ENCODE measurements at places on chromosomes 1 and 21.

DNA sequence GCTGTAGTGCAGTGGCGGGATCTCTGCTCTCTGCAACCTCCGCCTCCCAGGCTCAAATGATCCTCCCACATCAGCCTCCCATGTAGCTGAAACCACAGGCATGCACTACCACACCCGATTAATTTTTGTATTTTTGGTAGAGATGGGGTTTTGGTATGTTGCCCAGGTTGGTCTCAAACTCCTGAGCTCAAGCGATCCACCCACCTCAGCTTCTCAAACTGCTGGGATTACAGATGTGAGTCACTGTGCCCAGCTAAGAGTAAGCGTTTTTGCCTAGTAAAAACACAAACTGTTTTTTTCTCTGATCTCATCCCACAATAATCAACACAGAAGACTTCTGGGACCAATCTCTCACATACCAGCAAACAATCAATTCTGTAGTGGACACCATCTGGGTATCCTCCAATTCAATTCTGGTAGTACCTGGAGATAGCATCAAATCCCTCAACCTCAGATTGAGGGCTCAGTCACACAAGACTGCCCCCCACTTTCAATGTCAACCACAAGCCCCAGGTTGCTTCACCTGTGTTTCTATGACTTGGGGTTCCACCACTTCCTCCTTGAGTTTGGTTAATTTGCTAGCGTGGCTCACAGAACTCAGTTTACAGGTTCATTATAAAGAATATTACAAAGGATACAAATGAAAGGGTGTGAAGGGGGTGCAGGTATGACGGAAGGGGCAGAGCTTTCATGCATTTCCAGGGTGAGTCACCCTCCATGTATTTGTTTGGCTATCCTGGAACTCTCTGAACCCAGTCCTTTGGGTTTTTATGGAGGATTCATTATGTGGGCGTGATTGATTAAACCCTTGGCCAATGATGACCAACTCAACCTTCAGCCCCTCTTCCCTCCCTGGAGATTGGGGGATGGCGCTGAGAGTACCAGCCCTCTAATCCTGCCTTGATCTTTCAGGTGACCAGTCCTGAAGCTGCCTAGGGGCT, 40.0 kb upstream of the RHOU start:
- no peak for DNase-seq

GRCh38 chr1:10710489-10710888, 86.0 kb downstream of the CASZ1 start:
- DNase-seq, result no peak

DNA sequence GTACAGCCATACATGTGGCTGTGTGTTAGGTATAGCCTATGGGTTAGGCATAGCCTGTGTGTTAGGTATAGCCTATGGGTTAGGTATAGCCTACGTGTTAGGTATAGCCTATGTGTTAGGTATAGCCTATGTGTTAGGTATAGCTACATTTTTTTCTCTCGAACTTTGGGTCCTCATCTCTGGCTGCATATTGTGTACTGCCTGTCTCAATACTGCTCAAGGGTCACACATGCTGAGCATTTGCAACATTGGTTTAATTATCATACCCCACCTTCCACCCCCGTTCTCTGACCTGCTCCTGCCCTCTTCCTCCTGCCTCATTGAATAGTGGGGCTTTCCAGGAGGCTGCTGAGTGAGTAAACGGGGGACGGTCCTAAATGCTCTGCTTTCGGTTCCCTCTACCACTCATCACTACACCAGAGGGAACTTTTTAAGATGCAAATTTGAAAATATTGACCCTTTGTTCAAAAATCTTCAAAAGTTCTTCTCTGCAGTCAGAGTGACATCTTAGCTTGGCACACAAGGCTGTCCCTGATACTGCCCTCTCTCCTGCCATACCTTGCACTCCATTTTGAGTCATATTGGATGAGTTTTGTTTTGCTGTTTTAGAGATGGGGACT, 17.8 kb downstream of the OR2B11 start:
- no peak for DNase-seq

DNA sequence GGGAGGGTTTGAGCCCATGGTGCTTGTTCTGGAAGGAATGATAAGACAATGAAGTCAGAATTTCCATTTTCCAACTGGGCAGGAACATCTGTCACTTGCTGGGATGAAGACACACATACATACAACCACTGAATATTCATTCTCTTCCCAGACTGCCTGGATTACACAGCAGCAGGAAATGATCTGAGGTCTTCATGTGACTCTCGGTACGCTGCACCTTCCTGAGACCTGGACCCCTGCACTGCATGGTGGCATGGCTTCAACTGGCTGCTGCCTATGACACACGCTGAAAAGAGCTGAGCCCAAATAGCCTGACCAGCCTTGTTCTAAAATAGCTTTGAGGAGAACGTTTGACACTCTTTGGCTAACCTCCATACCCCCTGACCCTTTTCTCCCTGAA, 150.6 kb downstream of the GABPA start:
- no peak for DNase-seq

DNA sequence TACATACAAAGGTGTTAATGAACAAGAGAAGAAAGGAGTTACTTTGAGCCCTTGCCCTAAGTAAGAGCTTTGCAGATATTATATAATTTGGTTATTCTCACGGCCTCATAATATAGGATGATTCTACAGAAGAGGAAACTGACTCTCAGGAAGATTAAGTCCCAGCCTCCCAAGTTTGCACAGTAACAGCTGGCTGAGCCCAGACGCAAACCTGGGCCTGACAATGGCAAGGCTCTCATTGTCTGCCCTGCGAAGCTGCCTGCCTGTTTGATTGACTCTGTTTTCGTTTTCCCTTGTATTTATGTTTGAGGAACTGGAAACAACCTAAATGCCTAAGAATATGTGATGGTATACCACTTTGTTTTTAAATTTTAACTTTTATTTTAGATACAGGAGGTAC, 76.2 kb upstream of the PGBD5 start:
- DNase-seq, result no peak

DNA sequence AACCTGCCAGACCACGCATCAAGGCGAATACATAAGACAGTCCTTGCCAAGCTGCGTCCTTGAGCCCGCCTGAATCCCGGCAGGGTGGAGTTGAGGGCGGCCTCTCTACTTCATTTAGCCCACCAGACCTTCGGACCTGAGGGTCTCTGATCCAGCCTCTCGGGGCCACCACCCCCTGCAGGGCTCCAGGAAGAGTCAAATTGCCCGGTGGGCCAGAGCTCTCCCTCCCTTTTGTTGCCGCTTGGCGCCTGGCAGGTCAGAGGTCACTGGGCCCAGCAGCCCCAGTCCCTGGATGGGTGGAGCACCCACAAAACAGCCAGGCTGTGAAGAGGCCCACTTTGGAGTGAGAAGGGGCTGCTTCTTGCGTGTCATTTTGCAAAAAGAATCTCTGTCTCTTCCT, 9.0 kb downstream of the GNG4 start:
- no peak for DNase-seq

DNA sequence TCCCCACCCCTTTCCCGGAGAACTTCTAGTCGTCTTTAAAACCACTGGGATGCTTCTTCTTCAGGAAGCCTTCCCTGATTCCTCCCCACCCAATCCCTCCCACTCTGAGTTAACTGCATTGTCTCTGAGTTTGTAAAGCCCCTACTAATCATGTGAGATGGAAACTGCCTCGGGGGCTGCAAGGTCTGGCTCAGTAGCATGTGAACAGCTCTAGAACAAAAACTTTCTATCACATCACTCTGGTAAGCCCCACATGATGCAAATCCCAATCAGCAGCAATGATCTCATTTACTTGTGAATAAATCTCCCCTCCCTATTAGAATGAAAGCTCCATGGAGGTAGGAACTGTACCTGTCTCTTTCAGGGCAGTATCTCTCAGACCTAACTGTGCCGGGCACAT, 141.0 kb upstream of the JUN start:
- DNase-seq, result no peak

GRCh38 chr1:966135-966703, at the start of gene PLEKHN1:
TSS of gene PLEKHN1 (plus strand) at chr1:966482. CDS start at chr1:966532, 50 bp downstream.
- no peak for DNase-seq

GRCh38 chr1:112651205-112651604, 23.3 kb upstream of the MOV10 start:
- no peak for DNase-seq

DNA sequence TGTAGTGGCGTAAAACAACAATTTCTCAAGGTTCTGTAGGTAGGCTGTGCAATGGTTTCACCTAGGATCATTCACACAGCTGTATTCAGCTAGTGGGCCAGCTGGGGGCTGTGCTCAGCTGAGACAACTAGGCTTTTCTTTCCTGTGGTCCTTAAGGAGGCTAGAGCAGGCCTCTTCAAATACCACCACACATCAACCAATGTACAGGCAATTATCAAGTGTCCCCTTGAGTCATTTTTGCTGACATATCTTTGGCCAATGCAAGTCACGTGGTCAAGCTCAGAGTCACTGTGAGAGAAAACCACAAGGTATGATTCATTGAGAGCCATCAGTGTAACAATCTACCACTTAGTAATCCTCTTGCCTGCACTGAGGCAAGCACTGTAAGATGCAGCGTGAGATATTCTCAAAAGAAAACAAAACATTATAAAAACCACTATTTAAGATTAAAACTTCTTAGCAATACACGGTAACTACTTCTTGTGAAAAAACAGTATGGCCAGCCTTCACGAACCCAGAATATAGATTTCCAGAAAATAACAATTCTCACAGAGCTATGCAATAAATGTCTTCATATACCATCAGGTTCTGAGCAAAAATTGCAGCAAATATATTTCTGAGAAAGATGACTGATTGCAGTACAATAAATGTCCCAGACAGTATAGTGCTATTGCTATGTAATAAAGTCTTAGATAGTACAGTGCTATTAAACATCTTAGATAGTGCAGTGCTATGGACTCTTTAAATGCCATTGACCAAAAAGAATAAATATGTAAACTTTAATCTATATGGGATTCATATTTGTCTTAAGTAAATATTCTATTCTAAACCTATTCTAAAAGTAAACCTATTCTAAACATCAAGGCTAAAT, 55.3 kb downstream of the NME7 start:
- DNase-seq, result peak; percentile 49

DNA sequence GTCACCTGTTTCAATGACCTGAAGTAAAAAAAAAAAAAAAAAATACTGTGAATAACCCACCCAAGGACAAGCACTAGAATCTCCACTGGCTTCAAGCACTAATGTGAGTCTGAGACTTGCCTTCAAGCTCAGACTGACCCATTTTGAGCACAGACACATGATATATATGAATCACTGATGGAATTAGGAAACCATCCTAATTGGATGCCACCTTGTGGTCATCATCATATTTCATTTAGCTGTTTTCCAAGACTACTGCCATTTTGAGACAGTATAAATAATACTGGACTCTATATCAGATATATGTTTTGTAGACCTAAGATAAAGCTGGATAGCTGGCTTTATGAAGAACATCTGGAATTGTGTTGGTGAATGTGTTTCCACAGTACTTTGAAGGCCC, 1232.0 kb downstream of the KCNT2 start:
- DNase-seq, result no peak

- no peak for DNase-seq
Measured at GRCh38 chr1:210648588-210649269, 320.0 kb downstream of the HHAT start.

GRCh38 chr1:81406292-81406999, 394.3 kb upstream of the ADGRL2 start:
- no peak for DNase-seq

DNA sequence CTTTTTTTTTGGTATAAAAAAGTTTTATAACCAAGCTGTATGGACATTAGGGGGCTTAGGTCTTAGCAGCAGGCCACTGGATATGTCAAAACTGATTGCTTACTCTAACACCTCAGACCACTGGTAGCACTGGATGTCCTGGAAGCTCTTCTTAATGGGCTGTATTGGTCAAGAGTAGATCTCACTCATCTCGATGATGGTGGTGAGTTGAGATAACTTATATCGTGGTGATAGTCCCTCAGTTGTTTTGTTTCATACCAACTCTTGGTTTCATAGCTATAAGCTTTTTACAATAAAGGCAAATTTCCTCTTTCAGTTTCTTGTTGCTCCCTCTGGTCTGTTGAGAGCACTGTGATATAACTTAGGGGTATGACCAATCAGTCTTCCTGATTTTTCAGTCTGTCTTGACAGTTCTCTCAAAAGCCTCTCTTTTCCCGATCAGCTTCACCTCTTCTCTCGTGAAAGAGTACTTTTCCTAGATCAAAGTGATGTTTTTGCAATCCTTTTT, 9.7 kb upstream of the AGO1 start:
- no peak for DNase-seq

DNA sequence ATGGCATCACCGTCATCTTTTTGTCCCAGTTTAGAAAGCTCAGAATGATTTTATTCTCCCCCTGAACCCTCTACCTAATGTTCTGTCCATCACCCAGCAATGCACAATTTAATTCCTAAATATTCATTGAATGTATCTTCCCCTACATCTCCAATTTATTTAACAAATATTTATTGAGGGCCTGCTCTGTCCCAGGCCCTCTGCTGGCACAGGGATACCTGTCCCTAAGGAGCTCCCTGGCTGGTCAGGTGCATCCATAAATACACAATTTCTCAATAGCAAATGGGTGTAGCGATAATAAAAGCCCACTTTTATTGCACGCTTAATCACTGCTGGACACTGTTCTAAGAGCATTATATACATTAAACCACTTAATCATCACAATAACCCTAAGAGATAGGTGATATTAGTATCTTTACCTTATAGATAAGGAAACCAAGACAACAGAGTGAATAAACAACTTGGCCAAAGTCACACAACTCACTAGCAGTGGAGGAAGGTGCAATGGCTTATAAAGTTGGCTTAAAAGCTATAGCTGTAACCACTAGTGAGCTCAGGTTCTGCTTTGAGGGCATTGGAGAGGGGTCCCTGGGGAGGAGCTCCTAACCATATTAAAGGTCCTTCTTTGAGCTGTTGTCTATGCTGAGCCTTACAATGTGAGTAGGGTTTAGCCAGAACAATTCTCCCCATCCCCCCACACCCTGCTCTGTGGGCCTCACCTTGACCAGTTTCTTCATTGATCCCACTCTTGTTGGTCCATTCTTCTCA, 126.3 kb upstream of the JUN start:
- DNase-seq, result no peak

Measured in brain pericyte (primary cell).